ENCODE measurements at places on chromosomes 2 and 18.

DNA sequence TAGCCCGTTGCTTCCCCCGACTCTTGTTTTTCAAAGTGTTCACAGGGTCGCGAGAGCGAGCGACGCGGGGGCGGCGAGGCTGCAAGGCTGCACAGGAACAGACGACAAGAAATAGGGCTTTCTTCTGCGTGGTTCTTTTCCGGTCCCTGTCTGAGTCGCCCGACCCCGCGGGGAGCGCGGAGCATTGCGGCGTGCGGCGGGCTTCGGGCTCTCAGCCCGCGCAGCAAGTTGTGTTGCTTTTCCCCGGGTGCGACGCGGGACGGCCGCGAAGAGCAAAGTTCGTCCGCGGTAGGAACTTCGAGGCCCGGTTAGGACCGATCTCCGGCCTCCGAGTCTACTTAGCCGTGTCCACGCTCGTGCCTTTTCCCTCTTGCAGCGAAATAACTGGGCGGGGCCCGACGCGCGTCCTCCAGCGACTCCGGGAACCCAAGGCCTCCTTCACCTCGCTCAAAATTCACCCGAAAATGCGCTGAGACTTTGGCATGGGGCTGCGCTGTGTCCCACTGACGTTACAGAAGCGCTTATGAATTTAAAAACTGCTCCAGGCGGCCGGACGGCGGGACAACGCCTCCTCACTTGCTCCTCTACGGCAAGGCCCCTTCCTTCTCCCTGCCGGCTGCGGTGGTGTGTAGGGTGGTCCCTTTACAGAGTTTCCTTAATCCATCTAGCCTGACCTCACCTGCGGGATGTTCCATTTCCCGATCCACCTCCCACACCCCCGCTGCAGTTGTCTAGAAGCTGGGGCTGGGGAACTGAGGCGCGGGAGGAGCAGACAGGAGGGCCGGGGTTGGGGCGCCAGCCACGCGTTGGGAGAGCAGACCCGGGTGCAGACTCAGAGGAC lies 1.5 kb upstream of the BCL2L11 start:
- no peak for DNase-seq

DNA sequence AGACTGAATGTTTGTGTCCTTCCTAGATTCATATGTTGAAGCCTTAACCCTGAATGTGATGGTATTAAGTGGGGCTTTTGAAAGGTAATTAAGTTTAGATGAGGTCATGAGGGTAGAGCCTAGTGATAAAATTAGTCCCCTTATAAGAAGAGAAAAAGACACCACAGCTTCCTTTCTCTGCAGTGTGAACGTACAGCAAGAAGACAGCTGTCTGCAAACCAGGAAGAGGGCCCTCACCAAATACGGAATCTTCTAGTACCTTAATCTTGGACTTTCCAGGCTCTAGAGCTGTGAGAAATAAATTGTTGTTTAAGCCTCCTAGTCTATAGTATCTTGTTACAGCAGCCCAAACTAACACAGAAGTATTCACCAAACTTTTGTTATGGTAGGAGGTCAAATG lies 57.1 kb upstream of the CYTIP start:
- no peak for DNase-seq

DNA sequence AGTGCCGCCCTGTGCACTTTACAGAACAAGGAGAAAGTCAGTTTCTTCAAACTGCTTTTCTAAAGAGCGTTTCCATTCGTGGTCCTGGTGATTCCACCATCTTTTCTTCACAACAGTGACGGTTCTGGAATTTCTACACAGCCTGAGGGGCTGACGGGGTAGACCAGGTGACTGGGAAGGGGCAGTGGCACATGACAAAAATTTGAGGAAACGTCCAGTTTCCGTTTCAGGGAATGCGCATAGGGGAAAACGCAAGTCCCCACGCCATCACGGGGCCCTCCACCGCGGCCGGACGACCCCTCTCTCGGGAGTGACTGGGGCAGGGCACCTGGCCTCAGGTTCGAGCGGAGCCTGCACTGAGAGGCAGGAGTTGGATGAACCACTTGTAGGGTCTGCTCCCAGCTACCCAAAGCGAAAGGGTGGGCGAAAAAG lies 980 bp upstream of the SPTBN1 start:
- peak; percentile 64 for DNase-seq

- DNase-seq: peak; percentile 79
These were observed at the start of gene SERPINE2 for GRCh38 chr2:224039080-224039769. TSS of gene SERPINE2 (minus strand) at chr2:224039286. CDS start at chr2:224001900, 37,386 bp downstream.

- no peak for DNase-seq
These were observed 646.9 kb upstream of the ACVR2A start for GRCh38 chr2:147197754-147198483.

- DNase-seq: no peak
These were observed 15.2 kb downstream of the IL18RAP start for GRCh38 chr2:102438111-102438510.

Measured in midbrain (tissue), 1 donor.